Epithelial cell of proximal tubule (primary cell): ENCODE measurements at places on chromosomes 4 and X. TPM values are rescaled to one million over a fixed set of nuclear protein-coding genes. Genes with fewer than 3 reads are reported as not detected.

- no peak for DNase-seq
Measured at GRCh38 chrX:153878969-153879653, 6.9 kb downstream of the L1CAM start.

GRCh38 chr4:8410641-8411271, 29.8 kb downstream of the ACOX3 start:
- no peak for DNase-seq

DNA sequence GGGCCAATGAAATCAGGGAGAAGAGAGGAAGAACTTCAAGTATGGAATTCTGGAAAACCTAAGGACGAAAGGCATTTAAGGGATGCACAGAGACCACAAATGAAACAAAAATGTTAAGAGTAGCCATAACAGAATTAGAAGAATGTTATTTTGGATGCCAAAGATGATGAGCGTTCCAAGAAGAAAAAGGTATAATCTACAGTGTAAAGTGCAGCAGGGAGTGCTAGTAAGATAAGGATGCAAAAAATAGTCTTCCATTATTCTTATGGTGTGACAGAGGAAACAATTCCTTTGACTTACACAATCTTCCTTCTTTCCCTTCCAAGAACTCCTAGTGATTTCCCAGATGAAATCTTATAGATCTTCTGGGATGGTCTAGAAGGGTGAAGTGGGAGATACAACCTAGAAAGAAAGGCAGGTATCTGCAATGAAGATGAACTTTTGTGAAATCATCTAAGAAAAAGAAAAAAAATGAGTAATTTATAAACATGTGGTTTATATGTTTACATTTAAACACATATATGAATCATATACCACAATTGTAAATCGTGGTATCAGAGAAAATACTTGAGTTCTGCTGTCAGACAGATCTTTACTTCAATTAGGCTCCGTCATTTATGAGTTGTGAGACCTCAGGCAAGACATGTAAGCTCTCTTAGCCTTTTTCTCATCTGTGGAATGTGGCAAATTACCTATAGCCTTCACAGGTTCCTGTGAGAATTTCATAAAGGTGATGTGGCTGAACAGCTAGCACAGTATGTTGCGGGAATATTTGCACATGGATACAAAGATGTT, 8.1 kb downstream of the MORF4L2 start:
- DNase-seq, result no peak

DNA sequence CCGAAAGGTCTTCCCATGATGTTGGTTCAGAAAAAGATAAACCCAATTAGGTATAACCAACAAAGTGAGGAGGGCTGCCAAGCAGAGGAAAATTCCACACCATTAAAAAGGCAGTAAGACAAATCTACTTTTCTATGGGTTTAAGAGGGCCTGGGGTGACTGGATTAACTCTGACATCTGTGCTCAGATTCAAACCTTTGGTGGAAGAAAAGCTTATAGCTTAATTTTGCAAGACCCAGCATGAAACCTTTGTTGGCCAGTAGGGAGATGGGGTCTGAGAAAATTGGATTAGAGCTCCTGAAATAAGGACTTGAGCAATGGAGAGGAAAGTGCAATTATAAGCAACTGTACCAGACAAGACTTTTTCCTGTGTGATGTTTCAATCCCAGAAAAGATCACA, 104.2 kb downstream of the KDR start:
- no peak for DNase-seq

DNA sequence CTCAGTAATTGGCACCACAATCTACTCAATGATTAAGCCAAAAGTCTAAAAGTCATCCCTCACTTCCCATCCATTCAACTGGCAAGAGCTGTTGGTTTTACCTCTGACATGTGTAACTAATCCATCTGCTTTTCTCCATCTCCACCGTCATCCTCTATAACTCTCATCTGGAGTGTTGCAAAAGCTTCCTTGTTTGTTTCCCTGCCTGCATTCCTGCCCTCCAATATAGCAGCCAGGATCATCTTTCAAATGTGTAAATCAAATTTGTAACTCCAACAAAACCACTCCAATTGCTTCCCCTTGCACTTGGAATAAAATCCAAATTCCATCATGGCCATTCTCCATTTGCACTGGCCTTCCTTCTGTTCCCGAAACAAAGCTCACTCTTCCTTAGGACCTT, 4.3 kb upstream of the PLAC8 start:
- no peak for DNase-seq

The VGLL1 gene
- total RNA-seq, result 7.8 and 10.0 TPM in 2 replicates

The SSX2 gene
- total RNA-seq, result not detected in 2 replicates

The DUX4 gene
- not detected in 2 replicates for total RNA-seq

The APOOL gene
- 6.9 and 7.5 TPM in 2 replicates for total RNA-seq
